DND-41 (cell line): ENCODE measurements at places on chromosomes 1 and 21.

- DNase-seq = no peak
Measured at GRCh38 chr1:109383854-109384253, 13.9 kb downstream of the SORT1 start.

DNA sequence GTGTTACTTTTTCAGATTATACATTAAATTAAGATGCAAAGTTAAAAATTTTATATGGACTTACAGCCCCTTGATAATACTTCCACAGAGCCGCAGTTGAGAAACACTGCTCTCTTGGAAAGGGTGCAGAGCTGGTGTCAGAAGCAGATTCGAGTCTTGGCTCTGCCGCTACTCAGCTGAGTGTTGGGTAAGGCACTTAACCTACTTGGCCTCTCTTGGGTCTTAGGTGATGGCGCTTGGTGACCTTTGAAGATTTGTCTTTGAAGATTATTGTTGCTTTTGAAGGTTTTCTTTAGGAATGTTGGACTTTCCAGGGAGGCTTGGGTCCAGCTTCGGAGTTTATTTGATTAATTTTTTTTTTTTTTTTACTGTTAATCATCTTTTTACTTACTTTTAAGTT lies 48.5 kb downstream of the CAMTA1 start:
- no peak for DNase-seq

GRCh38 chr1:13826009-13826408 lies 126.0 kb downstream of the PRDM2 start:
- DNase-seq = no peak

DNA sequence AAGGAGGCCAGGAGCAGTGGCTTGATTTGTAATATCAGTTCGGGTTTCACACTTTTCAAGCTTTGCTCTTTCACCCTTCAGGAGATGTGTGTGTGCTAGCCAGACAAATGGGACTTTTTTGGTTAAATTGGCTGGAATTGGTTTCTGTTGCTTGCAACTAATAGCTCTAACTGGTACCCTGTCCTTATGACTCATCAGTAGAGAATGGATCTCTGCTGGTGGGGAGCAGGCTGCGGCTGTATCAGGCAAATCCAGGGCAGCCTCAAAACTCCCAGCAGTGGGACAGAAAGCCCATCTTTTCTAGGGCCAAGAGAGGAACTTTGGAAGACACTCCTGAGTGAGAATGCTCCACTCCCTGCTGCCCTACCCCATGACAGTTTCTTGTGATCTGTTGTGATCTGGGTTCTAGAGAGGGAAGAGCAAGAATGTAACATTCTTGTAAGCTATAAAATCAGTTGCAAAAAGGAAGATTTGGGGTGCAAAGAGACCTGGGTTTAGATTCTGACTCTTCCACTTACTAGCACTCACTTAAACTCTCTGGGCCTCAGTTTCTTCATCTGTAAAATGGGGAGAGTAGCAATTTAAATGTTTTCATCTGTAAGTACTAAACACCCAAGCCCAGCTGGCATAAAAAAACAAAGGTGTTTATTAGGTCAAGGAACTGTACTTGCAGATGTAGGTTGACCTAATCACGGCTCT lies 257.0 kb upstream of the TMEM51 start:
- no peak for DNase-seq

DNA sequence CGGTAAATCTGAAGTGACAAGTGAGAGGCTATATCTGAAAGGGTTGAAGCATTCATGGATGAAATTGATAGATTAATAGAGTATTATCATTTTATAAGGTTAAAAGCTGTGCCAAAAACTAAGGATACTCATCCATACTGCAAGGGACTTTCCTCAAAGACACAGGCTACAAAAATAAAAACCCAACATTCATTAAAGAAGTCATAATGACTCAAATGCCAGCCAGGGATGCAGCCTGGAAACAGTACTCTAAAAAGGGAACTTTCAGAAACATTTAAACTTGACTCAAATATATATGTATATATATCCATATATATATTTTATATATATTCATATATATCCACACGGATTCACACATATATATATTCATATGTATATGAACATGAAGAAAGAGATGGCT lies 1.1 kb upstream of the TIAM1 start:
- DNase-seq = no peak

DNA sequence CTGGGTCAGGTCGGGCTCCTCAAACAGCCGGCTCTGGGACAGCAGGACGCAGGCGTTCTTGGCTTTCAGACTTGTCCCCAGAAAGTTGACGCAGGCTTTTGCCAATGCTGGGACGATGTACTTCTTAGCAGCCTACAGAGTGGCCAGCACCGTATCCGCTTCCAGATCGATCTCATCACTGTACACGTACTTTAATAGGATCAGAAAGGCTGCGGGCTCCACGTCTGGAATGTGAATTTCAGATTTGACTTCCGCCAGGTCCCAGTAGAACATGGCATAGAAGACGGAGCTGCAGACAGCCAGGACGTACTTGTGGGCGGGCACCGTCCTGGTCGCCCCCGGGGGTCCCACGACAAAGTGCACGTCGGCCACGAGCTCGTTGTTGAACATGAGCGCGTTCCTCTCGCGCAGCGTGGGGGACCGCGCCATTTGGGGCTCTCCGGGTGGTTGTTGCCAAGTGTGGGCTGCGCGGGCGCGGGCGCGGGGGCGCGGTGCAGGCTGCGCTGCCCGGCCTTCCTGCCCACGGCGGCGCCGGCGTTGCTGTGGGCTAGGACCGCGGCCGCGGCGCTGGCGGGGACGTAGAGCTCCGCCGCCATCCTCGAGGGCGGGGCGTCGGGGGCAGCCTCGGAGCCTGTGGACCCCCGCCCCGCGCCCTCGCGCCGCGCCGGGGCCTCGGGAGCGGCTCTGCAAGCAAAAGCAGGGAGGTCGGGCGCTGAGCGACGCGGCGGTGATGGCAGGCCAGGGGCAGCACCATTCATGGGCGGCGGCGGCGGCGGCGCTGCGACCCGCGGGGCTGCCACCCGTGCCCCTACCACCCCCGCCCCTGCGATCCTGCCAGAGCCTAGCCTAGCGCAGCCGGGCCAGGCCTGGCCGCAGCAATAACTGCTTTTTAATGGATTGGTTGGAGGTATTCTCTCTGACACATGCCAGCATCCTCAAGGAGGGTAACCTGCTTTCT lies 10.6 kb downstream of the CNR2 start:
- DNase-seq = no peak

DNA sequence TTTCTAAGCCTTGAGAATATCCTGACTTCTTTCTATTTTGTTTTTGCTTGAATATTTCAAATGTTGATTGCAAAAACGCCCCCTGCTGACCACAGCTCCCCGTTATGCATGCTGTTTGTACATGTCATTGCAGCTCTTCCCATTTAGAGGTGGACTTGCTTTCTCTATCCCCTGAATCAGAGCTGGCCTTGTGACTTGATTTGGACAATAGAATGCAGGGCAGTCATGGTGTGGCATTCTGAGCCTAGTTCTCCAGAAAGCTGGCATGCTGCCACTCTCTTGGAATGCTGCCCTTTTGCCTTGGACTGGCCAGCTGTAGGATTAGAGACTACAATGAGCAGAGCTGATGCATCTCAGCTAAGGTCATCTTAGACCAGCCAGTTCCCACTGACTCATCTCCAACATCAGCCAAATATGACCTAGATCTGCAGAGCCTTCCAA lies 1561.5 kb downstream of the MRPL39 start:
- peak; percentile 35 for DNase-seq

- DNase-seq = no peak
Measured at GRCh38 chr1:199859491-199859933, 168.0 kb upstream of the NR5A2 start.

DNA sequence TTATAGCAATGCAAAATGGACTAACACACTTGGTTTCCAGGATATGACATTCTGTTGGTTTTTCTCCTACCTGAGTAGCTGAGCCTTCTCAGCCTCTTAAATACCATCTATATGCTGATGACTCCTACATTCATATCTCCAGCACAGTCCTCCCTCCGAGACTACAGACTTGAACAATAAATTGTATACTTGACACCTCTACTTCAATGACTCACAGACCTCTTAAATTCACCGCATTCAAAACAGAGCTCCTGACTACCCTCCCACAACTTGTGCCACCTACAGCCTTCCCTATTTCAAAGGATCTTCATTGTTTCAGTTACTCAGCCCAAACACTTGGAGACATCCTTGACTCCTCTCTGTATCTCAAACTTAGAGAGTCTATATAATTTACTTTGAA lies 66.8 kb upstream of the ASB17 start:
- DNase-seq = no peak

- no peak for DNase-seq
Measured at GRCh38 chr1:156115514-156116374, 1.2 kb downstream of the LMNA start.

- no peak for DNase-seq
Measured at GRCh38 chr21:20030390-20030789, 967.8 kb upstream of the NCAM2 start.

GRCh38 chr21:28781602-28782276 lies 210.9 kb downstream of the LTN1 start:
- DNase-seq = peak; percentile 9

- no peak for DNase-seq
Measured at GRCh38 chr1:162004441-162004950, 19.2 kb downstream of the OLFML2B start.

DNA sequence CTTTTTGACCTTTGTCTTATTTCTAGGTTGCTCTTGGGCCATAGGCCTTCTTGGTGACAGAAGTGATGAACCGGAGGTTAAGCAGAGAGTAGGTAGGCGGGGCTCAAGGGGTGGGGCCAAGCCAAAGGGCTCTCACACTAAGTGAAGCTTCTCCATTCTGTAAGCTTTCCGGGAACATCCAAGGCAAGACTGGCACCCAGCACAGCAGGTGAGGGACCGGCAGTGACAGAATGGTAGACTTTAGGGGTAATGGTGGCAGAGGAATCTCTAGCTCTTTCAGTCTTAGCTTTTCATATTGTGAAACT lies at the start of gene TNFAIP8L2:
Gene TNFAIP8L2, plus strand, starts transcription at position 135 of the 305 bp plus-strand sequence. CDS start 2,049 bp downstream, outside the sequence.
- DNase-seq = peak; percentile 68

GRCh38 chr1:201376107-201376463 lies 1.4 kb downstream of the TNNT2 start:
- no peak for DNase-seq

- DNase-seq = peak; percentile 60
Measured at GRCh38 chr1:223726380-223727001, 14.2 kb downstream of the CAPN2 start.

GRCh38 chr1:116948046-116948445 lies 38.3 kb downstream of the PTGFRN start:
- DNase-seq = no peak

GRCh38 chr1:212544110-212544509 lies 64.5 kb upstream of the ATF3 start:
- no peak for DNase-seq

DNA sequence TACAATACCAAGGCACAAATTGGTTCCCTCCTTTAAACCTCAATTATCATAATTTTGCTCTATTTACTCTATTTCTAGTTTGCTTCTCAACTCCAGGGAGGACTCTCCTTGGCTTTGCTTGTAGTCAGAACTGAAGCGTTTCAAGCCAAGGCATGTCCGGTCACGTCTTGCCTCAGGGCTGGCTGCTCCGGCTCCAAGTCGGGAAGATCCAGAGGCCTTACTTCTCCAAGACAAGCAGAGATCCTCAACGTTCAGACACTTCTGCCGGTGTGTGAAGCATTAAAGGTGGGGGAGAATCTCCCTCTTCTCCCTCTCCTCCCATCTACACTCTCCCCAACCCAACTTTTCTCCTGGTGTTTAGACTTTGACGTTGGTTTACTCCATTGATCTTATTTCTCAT lies 7.2 kb upstream of the HHAT start:
- DNase-seq = no peak

GRCh38 chr1:246679794-246680177 lies 44.4 kb upstream of the SCCPDH start:
- DNase-seq = no peak

DNA sequence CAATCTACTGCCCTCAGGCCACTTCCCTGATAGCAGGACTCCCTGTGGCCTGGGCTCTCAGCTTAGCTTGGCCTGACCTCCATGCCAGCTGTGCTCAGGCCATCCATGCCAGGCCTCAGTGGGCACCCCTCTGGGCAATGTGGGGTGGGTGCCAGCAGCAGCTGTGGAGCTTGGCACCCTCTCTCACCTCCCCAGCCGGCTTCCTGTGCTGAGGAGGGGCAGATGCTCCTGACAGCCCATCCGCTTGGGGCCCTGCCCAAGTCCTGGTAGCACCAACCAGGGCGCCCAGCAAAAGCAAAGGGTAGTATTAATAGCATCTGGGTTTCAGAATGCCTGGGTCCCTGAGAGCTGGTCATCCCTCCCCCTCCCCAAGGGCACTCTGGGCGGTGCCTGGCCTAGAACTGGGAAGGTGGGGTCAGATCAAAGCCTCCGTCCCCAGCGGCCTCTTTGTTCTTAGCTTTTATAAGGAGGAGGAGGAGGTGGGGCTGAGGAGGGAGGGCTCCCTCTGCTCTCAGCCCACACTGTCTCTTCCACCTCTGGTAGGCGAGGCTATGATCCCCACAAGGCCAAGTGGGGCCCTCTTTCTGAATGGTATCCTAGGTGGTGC lies 6.1 kb downstream of the EFNA4 start:
- no peak for DNase-seq

- no peak for DNase-seq
Measured at GRCh38 chr1:18866314-18866713, 6.9 kb upstream of the TAS1R2 start.
